ENCODE measurements at places on chromosomes 12 and 14.

DNA sequence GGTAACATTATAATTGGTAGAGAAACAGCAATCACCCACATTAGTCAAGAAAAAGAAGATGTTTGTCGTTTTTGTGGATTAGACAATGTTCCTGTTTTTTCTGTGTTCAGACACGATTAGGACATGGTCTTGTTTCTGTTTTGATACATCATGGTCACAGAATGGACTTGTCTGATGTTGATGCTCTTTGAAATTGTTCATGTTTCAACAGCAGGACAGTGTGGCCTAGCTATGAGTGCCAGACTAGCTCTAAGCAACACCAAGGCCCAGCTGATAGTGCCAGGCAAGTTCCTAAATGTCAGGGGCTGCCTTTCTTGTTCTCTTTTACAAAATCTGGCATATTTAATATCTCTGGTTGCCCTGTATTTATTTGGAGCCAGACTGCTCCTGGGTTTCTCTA, 40.9 kb upstream of the TOMM20L start:
- DNase-seq, result no peak

- no peak for DNase-seq
These were observed 125.2 kb downstream of the ALX1 start for GRCh38 chr12:85405262-85405661.

GRCh38 chr12:59294221-59294620, 301.6 kb upstream of the SLC16A7 start:
- DNase-seq, result no peak

GRCh38 chr14:90332271-90332584, 487 bp upstream of the NRDE2 start:
- DNase-seq, result no peak

DNA sequence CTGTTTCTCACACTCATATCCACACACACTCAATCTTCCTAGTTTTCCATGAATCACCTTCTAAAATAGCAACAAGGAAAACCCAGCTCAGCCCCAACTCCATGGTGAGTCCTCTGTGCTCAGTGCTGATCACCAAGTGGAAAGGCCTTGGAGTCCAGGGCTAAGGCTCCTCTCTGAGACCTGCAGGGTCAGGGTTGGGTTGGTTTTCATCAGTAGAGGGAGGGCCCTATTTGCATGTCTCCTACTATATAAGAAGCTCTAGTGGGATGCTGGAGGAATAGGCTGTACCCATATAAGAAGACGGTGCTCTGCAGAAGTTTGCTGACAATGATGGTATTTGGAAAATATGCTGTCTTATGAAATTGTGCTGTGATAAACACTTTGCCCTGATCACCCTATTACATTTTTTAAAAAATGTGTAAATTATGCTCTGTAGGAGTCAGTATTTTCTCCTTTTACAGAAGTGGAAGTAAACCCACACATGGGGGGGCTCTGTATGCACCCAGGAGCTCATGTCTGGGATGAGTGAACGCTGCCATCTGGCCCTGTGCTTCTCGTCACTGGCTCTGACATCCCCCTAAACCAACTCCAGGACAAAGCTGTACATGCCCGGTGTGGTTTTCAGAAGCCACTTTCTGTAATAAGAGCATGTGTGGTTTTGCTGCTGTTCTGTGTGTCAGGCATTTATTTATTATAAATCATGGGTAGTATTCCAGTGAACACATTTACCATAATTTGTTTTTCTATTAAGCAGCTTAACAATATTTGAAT, 536.3 kb downstream of the TMEM121 start:
- DNase-seq, result no peak

DNA sequence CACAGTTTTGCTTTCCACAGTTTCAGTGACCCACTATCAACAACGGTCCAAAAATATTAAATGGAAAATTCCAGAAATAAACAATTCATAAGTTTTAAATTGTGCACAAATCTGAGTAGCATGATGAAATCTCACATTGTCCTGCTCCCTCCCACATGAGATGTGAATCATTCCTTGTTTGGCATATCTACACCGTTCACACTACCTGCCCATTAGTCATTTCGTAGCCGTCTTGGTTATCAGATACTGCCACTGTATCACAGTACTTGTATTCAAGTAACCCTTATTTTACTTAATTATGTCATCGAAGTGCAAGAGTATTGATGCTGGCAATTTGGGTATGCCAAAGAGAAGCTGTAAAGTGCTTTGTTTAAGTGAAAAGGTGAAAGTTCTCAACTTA, 145.3 kb downstream of the SLC5A8 start:
- DNase-seq, result no peak

- no peak for DNase-seq
These were observed 55.5 kb downstream of the SLC16A7 start for GRCh38 chr12:59651229-59651920.

DNA sequence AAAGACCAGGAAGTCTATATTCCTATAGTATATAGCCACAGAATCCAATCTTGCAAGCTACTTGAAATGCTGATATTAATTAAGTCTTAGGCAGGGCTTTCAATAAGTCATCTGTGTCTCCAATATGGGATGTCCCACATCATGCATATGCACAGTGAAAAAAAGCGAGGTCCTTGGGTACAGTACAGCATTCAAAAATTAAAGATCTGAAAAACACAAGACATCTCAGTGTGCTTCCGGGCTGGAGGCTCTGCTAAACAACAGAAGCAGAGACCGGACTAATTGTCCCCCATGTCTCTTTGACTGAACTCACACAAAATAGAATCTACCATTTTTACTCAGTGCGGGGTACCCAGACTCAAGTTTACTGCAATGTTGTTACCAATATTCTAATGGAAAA, 156.0 kb downstream of the DAD1 start:
- no peak for DNase-seq

GRCh38 chr14:74083784-74084276, 423 bp downstream of the ALDH6A1 start:
- DNase-seq, result no peak

- DNase-seq, result no peak
These were observed 296.6 kb upstream of the KITLG start for GRCh38 chr12:88876857-88877256.

DNA sequence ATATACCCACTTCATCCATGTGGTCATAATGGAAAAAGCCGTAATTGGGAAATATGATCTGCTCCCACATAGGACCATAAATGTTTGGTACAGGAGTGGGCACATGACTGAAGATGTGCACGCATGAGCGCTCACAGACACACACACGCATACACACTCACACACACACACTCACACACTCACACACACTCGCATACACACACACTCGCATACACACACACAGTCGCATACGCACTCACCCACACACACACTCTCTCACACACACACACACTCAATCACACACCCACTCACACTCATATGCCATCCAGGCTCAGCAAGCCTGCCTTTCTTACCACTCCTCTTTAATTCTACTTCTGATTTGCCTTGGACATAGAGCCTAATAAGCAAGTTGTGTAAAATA, 45.6 kb upstream of the EGLN3 start:
- no peak for DNase-seq

DNA sequence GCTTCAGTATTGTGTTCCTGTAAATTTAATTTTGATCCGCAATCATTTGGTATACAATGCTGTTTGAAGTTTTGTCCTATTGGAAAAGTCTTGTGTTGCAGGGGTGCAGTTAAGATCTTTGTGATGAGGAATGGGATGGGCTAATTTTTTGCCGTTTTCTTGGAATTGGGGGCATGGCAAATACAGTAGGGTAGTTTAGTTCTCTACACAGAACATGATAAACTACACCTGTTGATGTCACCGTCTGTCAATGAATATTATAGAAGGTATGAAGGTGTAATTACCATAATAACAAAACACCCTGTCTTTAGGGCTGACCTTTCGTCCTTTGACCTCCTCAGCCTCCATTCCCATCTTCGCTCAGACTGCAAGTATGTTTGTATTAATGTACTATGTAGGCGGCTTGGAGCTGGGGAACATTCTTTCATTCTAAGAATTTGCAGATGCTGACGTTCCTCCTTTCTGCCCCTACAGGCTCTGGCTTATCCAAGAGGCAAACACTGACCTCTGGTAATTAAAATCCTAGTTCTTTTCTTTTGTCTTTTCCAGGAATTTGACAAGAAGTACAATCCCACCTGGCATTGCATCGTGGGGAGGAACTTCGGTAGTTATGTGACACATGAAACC, 1.7 kb downstream of the DYNLL1 start:
- no peak for DNase-seq

DNA sequence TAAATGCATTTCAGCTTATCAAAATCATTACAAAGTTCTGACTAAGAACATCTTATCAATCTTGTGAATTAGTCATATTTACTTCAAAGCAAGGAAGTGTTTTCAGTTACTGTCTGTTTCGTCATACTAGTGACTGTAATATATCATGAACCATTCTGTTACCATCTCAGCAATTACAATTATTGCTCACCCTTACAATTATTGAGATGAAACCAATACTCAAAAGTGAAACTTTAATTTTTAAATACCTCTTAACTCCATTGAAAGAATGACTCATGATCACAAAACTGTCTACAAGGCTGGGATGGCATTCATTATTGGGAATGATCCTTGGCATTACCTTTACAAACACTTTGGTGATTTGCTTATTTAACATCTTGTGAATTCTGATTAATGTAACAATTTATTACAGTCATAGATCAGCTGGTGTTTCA, 90.3 kb downstream of the RPS6KA5 start:
- DNase-seq, result no peak

- DNase-seq, result no peak
These were observed 61.6 kb downstream of the BEGAIN start for GRCh38 chr14:100525615-100526014.

- DNase-seq, result no peak
These were observed 135.3 kb downstream of the NTF3 start for GRCh38 chr12:5567016-5567725.

GRCh38 chr14:54169254-54169924, 212.8 kb upstream of the BMP4 start:
- DNase-seq, result no peak

- DNase-seq, result peak; percentile 29
These were observed 747 bp upstream of the DACT1 start for GRCh38 chr14:58637040-58637390.

DNA sequence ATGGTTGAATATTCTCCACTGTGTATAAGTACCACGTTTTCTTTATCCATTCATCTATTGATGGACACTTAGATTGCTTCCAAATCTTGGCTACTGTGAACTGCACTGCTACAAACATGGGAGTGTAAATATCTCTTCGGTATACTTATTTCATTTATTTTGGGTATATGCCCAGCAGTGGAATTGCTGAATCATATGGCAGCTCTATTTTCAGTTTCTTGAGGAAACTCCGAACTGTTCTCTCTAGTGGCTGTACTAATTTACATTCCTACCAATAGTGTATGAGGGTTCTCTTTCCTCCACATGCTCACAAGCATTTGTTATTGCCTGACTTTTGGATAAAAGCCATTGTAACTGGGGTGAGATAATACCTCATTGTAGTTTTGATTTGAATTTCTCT, 623.1 kb upstream of the LRFN5 start:
- DNase-seq, result no peak

GRCh38 chr14:34665785-34666435, 36.0 kb upstream of the SNX6 start:
- no peak for DNase-seq

DNA sequence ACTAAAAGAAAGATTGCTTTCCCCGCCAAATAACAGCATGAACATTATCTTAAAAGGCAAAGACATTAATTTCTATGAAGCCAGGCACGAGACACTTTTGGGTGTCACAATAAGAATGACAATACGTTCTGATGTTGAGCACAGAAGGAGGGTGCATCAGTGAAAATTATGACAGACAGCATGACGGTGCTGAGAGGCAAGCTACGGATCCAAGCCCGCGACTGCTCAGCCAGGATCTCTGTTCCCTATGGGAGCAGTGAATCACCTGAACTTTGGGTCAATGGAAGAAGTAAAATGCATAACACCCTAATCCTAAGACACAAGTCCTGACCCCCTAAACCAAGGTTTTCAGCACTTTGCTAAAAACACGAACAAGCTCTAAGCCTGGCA, 51.7 kb downstream of the SLC25A47 start:
- no peak for DNase-seq

DNA sequence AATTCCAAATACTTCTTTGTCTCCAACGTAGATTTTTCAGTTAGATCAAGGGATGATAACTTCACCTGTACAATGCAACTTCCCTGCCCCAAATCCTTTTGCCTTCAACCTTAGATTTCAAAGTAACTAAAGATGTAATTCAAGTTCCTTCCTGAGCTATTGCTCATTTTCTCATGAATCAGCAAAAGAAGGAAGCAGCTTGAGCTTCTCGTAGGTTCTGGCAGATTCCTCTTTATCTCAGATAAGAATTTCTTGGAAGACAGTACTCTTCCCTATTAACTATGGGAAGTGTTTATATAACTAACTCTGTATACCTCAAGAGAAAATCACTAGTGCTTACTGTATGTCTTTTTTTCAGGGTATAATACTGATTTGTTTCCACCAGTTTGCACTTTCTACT, 203.8 kb downstream of the RASSF9 start:
- no peak for DNase-seq

GRCh38 chr12:38156497-38157245, 159.9 kb upstream of the ALG10B start:
- DNase-seq, result no peak

GRCh38 chr12:30361145-30361544, 334.5 kb downstream of the IPO8 start:
- DNase-seq, result no peak

DNA sequence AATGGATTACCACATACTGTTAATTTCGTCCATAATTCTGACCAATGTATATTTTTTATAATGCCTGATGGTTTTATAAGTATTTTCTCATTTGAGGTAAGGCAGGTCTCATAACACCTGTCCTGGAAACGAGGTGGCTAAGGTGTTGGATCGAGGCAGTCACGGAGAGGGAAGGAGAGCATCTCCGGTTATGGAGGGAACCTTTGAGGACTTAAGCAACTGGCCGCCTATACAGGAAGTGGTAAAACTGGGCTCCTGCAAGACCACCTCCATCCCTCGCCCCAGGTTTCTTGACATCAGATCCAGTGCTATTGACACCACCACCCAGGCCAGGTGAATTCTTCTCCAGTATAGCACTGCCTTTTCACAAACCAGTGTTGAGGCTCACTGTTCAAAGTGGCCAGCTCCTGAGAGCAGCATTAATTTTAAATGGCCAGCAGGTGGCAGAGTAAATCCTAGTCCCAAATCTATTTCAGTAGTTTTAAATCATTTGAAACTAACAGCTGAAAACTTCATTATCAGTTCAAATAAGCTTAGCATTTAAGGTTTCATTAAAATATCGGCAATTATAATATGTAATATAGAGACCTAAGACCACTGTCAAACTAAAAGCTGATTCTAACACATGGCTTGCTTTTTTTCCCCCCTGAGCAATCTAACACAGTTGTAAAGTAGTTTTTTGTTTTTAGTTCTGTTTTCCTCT, 100.8 kb downstream of the PPM1A start:
- no peak for DNase-seq

DNA sequence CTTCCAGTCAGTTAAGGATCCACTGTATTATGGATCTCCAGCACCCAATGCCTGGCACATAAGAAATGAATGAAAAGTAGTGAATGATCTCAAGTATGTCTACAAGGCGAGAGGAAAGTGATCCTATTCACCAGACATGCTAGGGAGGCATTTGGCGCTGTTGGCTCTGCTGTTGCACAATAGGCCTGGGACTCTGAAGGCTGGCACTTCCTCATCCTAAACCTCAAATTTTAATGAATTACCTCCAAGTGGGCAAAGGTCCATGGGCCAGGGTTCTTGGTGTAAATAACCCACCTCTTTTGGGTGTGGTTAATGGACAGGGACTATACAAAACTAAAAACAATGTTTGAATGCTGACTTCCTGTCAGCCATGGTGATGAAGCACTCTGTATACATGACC, 173.4 kb upstream of the PZP start:
- DNase-seq, result no peak

- no peak for DNase-seq
These were observed 51.5 kb downstream of the MED13L start for GRCh38 chr12:116226026-116226425.

- peak; percentile 32 for DNase-seq
These were observed 69.7 kb downstream of the SVOP start for GRCh38 chr12:108950991-108951739.

Measured in stimulated activated CD4-positive, alpha-beta T cell treated with anti-CD3 and anti-CD28 coated beads, Interleukin-2, amount 100 ng/mL, for 4 hours (primary cell).